Stimulated activated CD8-positive, alpha-beta memory T cell treated with anti-CD3 and anti-CD28 coated beads, Interleukin-4, amount 100 ng/mL, for 1 hour (primary cell): ENCODE measurements at places on chromosomes 13 and 19.
A peak's percentile ranks its signal among the peaks of the same experiment; 100 is the strongest.

DNA sequence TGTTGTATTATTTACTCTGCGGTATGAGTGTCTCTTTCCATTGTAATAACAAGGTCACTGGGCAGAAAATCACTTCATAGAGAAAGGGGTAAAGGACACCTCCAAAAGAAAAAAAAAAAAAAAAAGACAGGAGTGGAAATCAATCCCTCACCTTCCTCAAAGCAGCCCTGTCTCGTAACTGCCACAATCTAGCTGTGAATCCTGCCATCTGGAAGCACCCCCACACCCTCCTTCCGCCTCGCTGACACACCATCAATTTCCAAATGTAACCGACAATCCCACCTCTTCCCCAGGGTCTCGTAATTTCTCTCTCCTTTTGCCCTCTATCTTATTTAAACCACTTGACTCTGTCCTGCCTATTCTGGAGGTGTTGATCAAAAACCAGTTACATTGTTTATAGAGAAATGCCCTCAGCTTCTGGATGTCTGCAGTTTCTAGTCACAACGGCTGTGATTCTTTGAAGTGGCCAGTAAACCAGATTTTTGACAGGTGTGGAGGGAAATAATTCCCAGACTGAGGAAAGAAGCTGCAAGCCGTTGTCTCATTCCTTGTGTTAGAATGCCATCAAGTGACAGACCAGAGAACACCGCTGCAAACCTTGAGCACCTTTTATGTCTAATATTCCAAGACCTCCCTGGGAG is 9.1 kb upstream of the POP4 start:
- no peak for DNase-seq

DNA sequence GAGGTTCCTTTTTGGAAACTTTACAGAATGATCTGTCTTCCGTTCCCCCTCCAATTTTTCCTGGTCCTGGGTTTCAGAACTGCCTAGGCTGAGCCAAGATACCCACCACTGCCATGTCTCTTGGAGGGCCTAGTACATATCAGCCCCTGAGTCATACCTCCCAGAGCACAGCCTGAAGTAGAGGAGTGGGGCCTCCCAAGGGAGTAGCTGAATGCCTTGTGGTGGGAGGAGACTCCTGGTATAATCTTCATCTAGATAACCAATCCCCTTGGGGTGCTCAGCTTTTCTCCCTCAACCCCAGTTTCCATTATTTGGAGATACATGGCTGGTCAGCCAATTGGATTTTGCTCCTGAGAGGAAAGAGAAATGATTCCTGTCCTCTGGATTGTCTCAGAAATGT is 30.3 kb downstream of the ZNF763 start:
- DNase-seq = no peak

GRCh38 chr13:76775088-76775740 is 111.0 kb downstream of the KCTD12 start:
- no peak for DNase-seq

- DNase-seq = no peak
Measured at GRCh38 chr13:25990801-25991200, 61.0 kb downstream of the SHISA2 start.

DNA sequence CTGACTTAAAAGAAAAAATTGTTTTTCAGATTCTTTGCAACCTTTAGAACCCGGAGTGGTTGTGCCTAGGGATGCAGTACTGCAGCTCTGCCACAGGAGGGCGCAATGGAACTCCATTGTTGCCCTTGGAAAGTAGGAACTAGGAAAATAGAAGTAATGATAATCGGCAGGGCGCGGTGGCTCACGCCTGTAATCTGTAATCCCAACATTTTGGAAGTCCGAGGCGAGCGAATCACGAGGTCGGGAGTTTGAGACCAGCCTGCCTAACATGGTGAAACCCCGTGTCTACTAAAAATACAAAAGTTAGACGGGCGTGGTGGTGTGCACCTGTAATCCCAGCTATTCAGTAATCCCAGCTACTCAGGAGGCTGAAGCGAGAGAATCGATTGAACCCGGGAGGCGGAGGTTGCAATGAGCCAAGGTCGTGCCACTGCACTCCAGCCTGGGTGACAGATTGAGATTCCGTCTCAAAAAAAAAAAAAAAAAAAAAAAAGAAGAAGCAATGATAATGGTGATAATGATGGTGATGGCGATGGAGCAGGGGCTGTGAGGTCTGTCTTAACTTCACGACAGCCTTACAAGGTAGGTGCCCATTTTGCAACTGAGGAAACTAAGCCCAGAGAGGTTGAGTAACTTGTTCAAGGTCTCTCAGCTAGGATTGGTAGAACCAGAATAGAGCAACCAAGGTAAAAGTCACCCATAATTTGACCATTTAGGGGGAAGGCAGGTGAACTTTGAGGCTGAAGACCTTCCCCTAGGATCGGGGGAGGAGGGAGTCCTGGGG is 5.5 kb upstream of the ADAMTS10 start:
- DNase-seq = peak; percentile 32

DNA sequence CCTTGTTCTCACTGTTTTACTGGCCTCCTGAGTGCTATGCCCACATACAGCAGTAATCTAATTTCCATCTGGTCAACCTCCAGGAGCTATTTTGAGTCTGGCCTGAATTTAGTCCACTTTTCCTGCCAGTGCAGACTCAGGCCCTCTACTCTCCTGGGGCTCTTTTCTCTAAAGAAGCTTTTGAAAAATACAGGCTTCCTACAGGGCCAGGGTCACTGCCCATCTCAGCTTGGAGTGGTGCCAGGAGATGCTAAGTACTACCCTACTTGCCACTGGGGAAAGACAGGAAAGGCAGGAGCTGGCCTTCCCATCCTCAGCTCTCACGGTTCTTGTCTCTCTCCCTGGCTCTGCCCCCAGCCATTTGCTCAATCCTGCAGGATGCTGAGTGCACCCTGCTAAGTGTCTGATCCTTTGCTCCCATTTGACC is 101.7 kb upstream of the SERP2 start:
- DNase-seq = no peak

GRCh38 chr13:69872321-69873047 is 235.1 kb upstream of the ATXN8OS start:
- no peak for DNase-seq

DNA sequence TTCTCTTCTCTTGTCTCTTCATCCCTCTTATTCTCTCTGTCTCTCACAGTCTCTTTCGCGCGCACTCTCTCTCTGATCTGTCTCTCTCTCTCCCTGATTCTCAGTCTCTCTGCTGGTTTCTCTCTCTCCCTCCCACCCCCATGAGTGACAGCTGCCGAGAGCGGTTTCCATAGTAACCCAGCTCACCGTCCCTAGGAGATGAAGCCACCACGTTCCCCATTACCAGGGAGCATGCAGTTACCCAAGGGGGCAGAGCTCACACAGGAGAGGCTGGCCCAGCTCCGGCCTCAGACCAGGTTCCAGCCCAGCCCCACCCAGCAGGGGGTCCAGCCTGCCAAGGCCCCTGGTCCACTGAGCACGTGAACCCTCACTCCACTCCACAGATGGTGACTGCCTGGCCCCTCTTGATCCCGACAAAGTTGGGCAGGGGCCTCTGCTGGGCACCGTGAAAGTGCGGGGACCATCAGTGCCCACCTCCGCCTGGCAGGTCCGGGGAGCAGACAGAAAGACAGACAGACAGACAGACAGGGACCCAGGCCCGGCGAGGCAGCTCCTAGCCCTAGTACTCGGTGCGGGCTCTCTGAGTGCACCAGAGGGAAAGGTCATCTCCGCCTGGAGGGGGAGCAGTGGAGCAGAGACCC is 50.6 kb downstream of the CELF5 start:
- DNase-seq = no peak

- DNase-seq = no peak
Measured at GRCh38 chr13:113554333-113554700, 30.2 kb upstream of the TFDP1 start.

- no peak for DNase-seq
Measured at GRCh38 chr13:45596800-45597475, 18.6 kb downstream of the ERICH6B start.

DNA sequence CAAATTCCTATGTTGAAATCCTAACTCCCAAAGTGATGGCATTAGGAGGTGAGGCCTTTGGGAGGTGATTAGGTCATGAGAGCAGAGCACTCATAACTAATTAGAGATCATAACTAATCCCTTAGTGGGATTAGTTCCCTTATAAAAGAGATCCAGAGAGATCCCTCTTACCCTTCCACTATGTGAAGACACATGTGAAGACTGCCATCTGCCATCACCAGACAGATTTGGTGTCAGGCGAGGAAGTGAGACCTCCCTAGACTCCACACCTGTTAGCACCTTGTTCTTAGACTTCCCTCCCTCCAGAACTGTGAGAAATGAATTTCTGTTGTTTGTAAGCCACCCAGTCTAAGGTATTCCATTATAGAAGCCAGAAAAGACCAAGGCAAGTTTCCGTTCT is 112.2 kb downstream of the NDFIP2 start:
- DNase-seq = no peak

DNA sequence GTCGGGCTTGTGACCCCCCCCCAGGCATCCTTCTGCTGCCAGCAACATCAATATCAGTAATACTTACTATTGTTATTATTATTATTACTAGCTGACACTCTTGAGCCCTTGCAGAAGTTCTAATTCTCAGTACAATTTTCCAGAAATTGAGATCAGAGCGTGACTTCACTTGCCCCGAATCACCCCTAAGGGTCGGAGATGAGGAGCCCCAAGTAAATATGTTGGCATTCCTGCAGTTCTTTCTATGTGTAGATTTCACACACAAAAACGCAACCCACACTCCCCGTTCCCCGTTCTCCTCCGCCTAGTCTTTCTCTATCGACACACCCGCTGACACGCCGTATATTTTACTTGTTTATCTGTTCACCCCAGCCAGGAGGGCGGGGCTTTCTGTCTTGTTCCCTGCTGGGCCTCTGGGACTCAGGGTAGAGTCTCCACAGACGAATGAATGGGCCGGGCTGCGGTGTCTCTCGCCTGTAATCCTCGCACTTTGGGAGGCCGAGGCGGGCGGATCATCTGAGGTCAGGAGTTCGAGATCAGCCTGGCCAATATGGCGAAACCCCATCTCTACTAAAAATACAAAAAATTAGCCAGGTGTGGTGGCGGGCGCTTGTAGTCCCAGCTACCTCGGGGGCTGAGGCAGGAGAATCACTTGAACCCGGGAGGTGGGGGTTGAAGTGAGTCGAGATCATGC is 14.7 kb downstream of the TLE5 start:
- no peak for DNase-seq

DNA sequence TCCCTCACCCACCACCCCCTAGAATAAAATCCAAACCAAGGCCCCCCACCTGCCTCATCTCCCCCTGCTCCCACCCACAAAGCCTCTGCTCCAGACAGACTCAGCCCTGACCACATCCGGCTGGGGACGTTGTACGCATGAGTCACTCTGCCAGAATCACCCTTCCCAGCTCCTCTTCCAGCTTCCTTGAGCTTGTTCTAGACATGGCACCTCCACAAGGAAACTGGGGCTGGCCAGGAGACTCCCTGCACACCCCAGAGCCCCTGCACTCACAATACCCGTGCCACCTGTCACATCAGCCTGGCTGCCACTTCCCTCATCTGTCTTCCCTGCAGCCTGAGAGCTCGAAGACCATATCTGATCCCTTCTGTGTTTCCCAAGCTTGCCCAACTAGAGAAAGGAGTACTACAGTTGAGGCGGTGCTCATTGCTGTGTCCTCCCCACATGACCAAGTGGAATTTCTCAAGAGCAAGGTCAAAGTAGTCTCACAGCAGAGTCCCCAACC is 9.7 kb downstream of the DEDD2 start:
- no peak for DNase-seq

GRCh38 chr19:46841458-46842083 is 9.1 kb downstream of the AP2S1 start:
- no peak for DNase-seq

GRCh38 chr13:20353973-20354372 is 121.9 kb upstream of the GJB6 start:
- DNase-seq = no peak

GRCh38 chr19:48573163-48573505 is 21.2 kb downstream of the SULT2B1 start:
- DNase-seq = no peak

- no peak for DNase-seq
Measured at GRCh38 chr19:2462635-2463421, 6.1 kb upstream of the LMNB2 start.

DNA sequence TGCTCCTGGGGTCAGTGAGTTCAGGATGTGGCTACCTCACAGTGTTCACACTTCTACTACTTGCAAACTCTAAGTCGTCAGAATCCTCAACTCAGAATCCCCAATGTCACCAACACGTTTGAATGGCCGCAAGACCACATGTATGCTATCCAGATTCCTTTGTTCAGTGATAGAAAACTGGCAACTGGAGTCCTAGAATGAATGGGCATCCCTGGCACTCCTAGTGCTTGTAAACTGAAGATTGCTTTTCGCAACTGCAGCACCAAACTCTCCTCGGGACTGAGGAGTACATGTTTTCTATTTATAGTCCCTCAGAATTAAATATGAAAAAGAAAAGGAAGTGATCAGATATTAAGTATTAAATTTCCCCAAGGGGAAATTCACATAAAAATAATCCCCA is 4.9 kb downstream of the SMAD9 start:
- DNase-seq = no peak

- no peak for DNase-seq
Measured at GRCh38 chr19:44738603-44739558, 9.6 kb upstream of the BCL3 start.

DNA sequence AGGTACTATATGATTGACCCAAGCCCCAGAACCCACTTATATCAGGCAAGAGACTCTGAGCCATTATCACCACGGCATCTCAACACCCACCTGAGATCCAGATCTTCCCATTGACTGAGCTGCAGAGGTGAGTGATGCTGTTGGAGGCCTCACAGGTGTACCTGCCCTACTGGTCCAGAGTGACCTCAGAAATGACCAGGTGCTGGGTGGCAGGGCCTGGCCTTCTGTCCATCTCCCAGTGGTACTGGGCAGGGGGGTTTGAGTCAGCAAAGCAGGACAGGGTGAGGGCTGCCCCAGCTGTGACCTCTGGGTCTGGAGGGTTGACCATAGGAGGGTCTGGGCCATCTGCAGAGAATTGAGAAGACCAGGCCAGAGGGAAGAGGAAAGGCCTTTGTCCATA is 13.2 kb upstream of the CEACAM20 start:
- no peak for DNase-seq

DNA sequence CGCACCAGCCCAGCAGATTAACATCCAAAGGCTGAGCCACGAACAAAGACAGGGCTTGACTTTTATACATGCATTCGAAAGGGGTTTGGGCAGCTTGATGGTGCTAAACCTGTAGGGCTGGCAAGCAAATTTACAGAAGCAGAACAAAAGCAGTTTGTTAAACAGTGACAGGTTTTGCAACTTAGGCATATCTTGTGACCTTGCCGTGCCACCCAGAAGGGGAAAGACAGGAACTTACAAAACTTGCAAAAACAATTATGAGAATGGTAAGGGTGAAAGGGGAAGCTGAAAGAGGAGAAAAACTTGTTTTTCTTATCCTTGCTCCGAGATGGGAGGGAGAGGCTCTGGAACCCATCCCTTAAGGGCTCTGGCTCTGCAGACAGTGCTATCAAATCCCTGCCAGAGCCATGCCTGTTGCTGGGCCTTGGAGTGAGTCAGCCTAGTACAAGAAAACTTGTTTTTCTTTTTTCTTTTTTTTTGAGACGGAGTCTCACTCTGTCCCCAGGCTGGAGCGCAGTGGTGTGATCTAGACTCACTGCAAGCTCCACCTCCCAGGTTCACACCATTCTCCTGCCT is 1325.2 kb upstream of the PRR20A start:
- no peak for DNase-seq

- DNase-seq = no peak
Measured at GRCh38 chr19:42248270-42249148, 6.1 kb upstream of the GSK3A start.
